ENCODE measurements at places on chromosomes 2 and 18.

DNA sequence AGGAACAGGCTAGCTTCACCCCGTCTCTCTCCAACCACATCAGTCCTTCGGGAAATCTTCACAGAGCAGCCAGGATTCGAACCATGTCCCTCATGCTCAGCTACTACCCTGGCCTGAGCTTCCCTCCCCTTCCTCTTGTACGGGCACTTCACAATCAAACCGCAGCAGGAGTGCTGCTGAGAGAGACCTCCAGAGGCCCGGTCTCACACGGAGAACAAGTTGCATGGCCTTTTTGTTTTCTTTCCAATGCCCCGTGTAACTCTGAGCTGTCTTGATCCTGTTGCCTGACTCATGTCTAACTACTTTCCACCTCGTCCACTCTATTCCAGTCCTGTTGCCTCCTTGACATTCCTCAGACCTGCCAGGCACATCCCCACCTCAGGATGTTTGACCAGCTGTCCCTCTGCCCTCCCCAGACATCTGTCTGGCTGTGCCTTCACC is 25.4 kb downstream of the FBLN7 start:
- DNase-seq: no peak

DNA sequence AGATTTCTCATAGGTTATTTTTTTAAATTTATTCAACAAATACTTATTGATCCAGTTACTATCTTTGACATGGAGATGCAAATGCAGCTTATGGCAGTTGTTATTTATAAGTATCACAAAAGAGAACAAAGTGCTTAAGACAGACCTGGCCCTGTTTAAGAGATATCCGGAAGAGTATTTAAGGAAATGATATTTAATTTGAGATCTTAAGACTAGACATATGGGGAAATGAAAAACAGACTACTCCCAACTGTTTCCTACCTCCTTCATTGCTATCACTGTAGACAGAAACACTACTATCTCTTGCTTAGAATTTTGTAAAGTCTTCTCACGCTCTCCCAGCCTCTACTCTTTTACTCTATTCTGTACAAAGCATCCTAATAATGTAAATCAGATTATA is 36.0 kb downstream of the RPRD1A start:
- DNase-seq: no peak

DNA sequence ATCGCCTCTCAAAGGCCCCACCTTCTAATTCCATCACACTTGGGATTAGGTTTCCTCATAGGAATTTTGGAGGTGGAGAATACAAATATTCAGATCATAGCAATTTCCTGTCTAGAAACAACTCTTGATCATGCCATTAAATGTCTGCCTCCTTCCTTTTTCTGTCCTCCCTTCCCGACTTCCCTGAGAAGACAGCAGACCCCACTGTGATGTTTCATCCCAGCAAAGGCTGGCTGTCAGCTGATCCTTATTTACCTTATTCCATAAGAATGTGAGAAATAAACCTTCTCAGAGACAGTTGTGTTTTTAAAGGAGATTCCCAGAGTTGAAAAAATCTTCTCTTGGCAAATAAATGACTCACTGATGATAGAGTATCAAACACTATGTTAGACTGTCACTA is 133.9 kb downstream of the TDRD15 start:
- DNase-seq: no peak

GRCh38 chr2:159266554-159266953 is 19.9 kb downstream of the WDSUB1 start:
- DNase-seq: no peak

- no peak for DNase-seq
Measured at GRCh38 chr2:138501425-138502254, at the start of gene SPOPL. Gene SPOPL (plus strand): TSS chr2:138501770. CDS start chr2:138550217, 48,447 bp downstream.

DNA sequence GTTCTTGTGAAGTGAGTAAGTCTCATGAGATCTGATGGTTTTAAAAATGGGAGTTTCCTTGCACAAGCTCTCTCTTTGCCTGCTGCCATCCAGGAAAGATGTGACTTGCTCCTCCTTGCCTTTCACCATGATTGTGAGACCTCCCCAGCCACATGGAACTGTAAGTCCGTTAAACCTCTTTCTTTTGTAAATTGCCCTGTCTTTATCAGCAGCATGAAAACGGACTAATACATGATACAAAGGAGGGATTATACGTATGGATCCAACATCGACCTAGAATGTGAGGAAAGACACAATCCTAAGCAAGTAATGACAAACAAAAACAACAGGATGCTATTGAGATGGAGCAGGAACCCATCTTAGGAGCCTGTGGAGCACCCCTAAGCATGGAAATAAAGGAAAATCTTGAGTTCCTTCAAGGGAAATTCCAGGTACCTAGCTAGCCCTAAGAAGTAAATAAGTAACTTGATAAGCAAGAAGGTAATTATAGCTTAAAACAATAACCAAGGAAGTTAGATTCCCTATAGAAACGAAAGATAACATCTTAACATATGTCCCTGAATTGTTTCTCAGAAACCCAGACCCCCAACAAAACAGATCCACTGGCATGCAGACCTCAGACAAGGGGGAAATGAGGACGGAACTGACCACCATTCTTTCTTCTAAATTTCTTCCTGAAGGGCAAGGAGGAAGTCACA is 1.5 kb upstream of the TNFRSF11A start:
- DNase-seq: no peak

GRCh38 chr2:160555420-160556071 is 61.9 kb upstream of the RBMS1 start:
- no peak for DNase-seq

GRCh38 chr2:157260533-157261198 is 3.2 kb downstream of the GALNT5 start:
- DNase-seq: no peak

DNA sequence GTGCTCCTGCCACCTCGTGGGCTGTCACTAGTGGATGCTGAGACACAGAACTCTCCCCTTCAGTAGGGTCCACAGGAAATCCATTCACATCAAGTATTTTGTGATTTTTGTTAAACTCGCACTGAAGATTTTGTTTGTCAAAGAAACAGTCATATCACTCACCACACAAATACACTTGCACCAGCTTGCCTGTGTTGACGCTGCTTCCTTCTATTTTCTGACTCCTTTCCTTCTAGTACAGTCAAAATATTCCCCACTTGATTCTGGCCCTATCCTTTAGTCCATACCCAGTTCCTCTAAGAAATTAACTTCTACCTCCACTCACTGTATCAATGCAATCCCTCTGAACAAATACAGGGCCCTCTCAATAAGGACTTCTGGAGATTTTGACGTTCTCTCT is 213.2 kb upstream of the ARL4C start:
- no peak for DNase-seq

GRCh38 chr2:43455296-43455695 is 140.5 kb downstream of the THADA start:
- no peak for DNase-seq

DNA sequence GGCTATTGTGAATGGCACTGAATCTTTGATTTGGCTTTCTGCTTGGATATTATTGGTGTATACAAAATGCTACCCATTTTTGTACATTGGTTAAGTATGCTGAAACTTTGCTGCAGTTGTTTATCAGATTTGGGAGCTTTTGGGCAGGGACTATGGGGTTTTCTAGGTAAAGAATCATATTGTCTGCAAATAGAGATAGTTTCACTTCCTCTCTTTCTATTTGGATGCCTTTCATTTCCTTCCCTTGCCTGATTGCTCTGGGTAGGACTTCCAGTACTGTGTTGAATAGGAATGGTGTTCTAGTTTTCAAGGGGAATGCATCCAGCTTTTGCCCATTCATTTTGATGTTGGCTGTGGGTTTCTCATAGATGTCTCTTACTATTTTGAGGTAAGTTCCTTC is 489.1 kb upstream of the LRATD1 start:
- no peak for DNase-seq

DNA sequence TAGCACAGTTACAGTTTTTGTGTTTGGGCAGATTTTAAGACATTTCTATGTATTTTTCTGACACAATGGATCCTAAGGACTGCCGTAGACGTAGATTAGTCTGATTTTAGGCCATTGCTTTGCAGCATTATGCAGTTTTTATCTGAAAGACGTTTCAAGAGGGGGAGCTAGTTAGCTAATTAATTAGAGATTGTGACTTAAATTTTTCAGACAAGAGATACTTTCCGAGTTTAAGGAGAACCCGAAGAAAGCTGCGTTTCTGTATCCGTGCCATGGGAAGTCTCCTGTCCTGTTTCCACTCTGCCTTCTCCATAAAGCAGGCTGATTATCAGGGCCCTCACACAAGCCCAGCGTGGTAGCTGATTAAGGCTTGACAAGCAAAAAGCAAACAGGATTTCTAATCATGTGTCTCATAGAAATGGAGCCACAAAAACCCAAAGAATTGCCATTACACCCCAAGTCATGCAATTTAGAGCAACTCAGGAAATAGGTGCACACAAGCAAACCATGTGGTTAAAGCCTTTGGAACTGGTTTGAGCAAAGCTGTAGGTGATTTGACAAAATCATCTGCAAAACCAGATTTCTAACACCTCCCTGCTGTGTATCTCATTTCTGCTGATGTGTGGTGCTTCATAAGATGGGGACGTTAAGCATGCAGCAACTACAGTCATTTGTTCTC is 808.1 kb downstream of the RNF144A start:
- no peak for DNase-seq

DNA sequence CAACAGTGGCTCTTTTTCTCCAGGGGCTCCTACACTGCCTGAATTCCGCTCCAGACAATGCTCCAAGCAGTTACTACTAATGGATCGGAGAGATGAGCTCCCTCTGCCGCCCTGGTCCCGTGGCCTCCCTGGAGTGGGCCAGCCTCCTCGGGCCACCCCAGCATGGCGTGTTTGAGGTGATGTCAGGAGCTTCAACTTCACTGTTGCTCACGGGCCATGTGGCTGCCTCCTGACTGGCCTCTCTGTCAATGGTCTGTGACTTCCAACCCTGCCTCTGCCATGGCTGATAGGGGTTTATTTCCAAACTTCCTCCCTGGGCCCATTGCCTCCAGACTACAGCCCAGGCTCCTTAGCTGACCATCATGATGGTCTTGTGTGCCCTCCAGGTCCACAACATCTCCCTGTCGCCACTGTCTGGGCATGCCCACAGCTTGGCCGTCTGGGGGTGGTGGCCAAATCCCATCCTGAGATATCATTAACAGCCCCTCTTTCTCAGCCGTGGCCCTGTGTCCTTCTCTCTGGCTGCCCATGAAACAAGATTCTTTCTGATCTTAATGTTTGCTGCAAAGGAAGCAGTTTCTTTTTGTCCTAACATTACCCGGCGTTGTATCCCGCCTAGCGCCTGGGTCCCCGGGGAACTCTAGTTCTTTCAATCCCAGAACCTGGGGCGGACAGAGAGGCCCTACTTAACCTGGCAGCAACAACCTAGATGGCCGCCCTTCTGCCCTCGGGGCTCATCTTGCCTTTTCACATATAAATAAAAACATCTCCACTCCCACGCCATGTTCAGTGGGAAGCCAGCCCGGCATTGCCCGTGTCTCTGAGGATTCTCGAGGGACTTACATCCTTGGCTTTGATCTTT is 38.1 kb downstream of the ATOH8 start:
- no peak for DNase-seq

GRCh38 chr2:182359027-182359989 is 67.5 kb downstream of the PDE1A start:
- DNase-seq: no peak

GRCh38 chr18:63074981-63075404 is 244.6 kb downstream of the BCL2 start:
- DNase-seq: no peak

DNA sequence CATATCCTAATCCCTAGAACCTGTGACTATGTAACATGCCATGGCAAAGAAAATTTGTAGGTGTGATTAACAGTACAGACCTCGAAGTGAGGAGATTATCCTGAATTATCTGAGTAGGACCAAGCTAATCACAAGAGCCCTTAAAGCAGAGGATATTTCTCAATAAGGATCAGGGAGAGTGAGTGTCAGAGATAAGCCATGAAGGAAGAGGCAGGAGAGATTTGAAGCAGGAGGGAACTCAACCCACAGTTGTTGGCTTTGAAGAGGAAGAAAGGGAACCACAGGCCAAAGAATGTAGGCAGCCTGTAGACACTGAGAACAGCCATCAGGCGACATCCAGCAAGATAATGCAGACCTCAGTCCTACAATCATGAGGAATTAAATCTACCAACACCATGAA is 229.3 kb downstream of the NBAS start:
- DNase-seq: no peak

DNA sequence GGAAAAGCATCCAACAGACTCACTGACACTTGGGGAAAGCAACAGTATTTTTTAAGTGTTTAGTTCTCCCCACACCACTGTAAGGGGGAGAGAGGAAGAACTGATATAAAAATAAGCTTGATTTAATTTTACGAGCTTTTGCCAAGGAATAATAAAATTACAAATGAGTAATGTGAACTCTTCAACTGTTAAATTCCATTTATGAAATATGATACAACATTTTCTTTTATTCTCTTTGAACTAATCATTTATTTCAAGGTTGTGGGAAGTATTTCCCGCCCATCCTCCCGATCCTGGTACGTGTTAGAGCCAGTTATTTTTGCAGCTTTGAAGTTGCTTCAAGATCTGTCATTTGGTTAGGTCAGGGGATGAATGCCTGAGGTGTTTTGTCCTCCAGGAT is 35.2 kb downstream of the WDPCP start:
- DNase-seq: no peak

DNA sequence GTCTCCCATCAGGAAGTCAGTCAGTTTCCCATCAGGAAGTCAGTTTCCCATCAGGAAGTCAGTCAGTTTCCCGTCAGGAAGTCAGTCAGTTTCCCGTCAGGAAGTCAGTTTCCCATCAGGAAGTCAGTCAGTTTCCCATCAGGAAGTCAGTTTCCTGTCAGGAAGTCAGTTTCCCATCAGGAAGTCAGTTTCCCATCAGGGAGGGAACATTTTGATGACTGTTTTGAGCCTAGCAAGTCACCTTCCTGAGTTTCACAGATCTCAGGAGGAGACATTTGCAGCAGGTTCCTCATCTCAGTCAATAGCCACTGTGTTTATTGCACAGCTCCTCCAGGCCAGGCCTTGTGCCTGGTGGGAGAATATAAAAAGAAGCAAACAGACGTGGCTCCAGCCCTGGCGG is 31.9 kb downstream of the DIPK1C start:
- DNase-seq: no peak

DNA sequence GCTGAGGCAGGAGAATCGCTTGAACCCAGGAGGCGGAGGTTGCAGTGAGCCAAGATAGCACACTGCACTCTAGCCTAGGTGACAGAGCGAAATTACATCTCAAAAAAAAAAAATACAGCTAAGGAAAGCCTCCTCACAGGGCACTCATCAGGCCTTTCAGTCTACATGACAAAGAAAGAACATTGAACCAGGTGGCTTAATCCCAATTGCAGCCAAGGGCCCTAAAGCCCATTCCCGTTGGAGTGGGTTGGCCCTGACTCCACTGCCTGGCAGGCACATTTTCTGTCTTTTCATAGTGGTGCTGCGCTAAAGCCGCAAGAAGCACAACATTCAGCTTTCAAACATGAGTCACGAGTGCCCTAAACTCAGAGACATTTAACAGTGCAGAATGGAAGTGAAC is 372.5 kb downstream of the RNF144A start:
- no peak for DNase-seq

- DNase-seq: no peak
Measured at GRCh38 chr2:225207043-225207442, 164.8 kb upstream of the DOCK10 start.

Data from glomerular endothelial cell (primary cell).